ENCODE measurements at places on chromosomes 2 and 18.

DNA sequence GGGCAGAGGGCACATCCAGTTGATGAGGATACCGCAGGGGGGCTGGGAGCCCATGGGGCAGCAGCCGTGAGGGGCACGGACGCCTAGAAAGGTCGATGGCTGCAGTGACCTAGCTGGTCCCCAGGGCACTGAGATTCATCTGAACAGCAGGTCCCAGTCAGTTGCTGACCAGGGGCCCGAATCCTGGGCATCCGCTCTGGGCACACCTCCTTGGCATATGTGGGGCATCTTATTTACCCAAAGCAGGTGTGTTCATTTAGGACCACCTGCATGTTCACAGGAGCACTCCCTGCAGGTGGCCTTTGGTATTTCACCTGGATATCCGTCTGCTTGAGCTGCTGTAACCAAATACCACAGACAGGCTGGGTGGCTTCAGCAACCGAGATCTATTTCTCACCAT lies 72.0 kb upstream of the ODC1 start:
- DNase-seq, result no peak

DNA sequence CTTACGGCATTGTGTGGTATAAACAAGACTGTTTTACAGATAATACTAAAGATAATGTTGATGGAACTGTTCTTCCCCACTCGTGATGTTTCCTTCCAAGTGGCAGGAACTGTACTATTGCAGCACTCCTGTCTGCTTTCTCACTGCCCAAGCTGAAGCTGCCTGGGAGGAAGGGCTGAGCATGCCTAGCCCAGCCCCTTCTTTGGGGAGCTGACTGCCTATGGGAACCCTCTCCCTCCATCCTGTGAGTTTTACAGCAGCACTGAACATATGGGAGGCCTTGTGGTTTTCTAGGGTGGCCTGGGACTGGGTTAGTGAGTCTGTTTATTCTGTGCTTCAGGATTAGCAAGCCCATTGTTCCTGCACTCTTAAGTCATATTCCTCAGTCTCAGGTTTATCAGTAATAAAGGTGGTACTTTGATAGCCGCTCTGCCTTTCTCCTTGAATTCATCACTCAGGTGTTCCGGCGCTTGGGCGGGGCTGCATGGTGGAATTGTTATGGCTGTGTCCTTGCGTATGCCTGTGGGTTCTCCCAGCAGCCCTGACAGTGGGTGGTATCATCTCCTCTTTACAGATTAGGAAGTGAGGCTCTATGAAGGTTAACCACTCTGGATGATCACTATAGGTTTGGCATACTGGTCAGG lies 379.7 kb downstream of the PTPRM start:
- DNase-seq, result no peak

GRCh38 chr18:77505499-77505898 lies 255.9 kb downstream of the GALR1 start:
- DNase-seq, result no peak

- no peak for DNase-seq
These were observed 33.7 kb downstream of the EN1 start for GRCh38 chr2:118813601-118814339.

GRCh38 chr2:205352593-205352992 lies 329.7 kb upstream of the NRP2 start:
- no peak for DNase-seq

DNA sequence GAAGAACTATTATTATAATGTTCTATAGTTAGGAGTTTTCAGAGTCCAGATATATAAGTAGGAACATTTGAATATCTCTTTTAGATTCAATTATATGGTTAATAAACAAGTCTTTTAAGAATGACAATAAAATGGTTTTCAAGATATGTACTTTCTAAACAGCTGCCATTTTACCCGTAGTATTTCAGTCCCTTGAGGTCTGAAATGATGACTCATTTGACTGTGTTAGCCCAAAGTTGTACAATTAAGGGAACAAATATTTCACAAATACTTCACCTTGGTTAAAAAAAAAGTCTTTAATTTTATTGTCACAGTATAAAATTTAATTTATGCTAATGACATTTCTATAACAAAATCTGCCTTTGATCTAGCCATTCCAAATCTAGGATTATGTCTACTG lies 91.6 kb upstream of the TANK start:
- DNase-seq, result no peak

All from activated CD8-positive, alpha-beta memory T cell treated with anti-CD3 and anti-CD28 coated beads for 1 hour (primary cell).